ENCODE measurements at places on chromosomes 3 and 15.

DNA sequence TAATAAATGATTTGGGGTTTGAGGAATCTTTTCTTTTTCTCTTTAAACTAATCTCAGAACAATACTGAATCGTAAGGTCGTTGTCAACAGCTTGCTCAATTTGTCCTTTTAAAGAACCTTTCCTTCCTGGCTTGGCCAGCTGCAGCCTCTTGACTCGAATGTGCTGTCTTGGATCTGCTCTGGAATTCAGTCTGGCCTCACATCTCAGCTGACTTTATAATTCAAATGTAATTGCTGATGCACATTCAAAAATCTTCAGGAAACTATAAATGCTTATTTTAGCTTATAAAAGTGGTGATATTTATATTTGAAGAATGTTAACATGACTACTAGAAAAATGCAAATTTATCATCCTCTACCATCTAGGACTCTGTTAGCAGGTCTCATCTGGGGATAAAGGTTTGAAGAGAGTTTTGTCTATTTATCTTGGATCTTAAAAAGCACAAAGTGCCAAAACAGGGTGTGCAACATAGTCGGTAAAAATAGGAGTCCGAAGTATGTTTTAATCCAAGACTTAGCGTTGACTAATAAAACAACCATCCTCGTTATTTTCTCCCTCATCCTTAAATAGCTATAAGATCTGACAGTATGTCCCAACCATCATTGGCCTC, 1035.2 kb downstream of the MCTP2 start:
- no peak for DNase-seq

GRCh38 chr3:18660059-18660458, 234.9 kb upstream of the SATB1 start:
- DNase-seq: no peak

- DNase-seq: no peak
Measured at GRCh38 chr3:112814266-112814665, 32.4 kb downstream of the CD200R1L start.

GRCh38 chr3:59380146-59380545, 330.3 kb upstream of the CFAP20DC start:
- DNase-seq: no peak

DNA sequence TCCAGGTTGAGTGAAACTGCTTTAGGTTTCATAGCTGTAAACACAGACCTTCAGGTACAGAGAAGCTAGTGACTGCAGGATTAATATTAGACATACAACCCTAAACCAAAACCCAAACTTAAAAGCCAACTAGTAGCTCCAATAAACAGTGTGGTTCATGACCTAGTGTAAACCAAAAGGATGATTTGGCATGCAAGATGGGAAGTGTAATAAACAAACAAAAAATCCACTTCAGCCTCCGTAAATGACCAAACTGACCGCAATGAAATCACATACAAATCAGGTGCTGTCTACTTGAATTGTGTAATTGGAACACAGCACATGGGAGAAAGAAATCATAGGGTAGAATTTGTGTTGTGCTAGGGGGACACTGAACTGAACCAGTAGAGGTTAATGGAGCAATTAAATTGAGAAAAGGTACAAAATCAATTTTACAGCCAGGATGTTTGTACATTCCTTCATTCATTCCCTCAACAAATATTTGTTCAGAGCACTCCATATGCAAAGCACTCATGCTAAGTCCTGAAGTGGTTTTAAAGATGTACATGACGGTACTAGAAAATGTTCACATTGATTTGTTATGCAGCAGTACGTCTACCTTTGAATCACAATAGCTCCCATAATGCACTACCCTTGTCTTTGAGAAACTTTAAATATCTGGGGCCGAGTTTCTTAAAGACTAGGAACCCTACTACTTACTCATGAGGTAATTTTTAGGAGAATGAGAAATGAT, 21.4 kb upstream of the CHST2 start:
- DNase-seq: no peak

GRCh38 chr3:38255627-38256026, 10.0 kb upstream of the SLC22A13 start:
- no peak for DNase-seq

GRCh38 chr3:155978324-155978723, 107.9 kb downstream of the GMPS start:
- no peak for DNase-seq

GRCh38 chr3:141407047-141407446, 38.7 kb downstream of the ZBTB38 start:
- no peak for DNase-seq

DNA sequence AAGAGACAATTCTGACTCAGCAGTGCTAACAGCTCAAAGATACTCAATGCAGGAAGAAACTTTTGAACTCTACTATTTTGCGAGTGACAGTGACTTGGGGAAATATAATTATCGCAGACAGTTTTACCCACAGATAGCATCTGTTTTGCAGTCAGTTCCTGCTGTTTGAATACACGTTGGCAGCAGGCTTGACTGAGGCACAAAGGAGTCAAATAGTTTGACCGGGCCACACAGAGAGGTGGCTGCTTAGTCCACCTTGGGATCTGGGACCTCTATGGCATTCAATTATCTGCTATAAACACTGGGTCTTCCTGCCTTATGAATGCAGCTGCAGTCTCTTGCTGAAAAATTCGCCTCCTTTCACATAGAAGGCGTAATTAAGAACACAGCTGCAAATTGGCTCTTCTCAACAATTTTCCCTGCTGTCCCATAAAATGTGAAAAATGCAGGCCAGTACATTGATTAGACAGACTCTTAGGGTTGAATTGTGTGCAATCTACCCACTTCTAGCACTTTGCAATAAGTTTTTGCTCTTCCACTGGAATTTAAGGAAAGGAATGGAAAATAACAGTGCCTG, 56.5 kb downstream of the OTOL1 start:
- no peak for DNase-seq

GRCh38 chr3:147162743-147163142, 243.6 kb downstream of the ZIC4 start:
- no peak for DNase-seq

DNA sequence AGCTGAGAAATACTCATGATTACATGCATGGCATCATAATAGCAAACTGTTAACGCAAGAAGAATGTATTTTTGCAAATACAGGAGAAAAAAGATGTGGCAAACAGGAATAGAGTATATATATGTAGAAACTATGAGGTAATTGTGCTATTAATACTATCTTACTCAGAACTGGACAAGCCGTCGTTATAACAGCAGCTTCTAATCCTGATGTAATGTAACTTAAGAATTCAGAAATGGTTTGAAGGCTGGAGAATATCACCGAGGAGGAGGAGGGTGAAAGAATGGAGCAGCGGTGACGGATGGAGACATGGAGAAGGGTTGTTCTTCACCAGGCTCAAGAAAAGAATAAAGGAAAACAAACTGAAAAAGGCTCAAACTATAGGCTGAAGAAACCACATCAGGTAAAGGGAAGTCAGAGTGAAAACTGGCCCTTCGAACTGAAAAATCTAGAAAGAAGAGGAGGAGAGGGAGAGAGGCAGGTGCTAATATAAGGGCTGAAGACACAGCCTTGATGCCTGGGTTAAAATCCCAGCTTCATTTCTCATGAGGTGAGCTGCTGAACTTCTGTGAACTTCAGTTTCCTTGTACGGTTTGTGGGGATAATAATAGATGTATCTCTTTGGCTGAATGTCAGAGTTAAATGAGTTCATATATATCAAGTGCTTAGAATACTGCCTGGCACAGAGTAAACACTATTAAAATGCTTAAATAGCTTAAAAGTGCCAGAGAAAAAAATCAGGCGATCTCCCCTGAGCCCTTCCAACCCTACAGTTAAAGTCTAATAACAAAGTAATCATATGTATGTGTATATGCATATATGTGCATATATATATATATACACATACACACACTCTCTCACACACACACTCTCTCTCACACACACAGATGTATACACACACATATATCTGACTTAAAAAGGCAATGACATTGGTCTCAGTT, 43.9 kb downstream of the GOLIM4 start:
- DNase-seq: no peak

DNA sequence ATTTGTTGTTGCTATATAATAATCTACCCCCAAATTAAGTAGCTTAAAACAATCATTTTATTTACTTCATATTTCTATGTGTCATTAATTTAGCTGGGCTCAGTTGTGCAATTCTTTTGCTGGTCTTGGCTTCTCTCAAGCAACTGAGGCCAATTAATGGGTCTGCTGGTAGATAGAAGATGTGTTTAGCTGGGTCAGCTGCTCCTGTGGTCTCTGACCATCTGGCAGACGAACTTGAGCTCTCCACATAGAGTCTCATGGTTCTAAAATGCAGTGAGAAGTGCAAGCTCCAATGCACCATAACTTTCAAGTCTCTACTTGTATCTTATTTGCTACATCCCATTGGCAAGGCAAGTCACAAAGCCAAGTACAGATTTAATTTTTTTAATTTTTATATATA, 515.6 kb downstream of the ZIC1 start:
- no peak for DNase-seq

GRCh38 chr3:62097121-62097520, 276.2 kb downstream of the FEZF2 start:
- DNase-seq: no peak

- DNase-seq: no peak
Measured at GRCh38 chr15:71735385-71735757, 75.0 kb upstream of the NR2E3 start.

- DNase-seq: no peak
Measured at GRCh38 chr15:97875025-97875512, 85.4 kb upstream of the ARRDC4 start.

DNA sequence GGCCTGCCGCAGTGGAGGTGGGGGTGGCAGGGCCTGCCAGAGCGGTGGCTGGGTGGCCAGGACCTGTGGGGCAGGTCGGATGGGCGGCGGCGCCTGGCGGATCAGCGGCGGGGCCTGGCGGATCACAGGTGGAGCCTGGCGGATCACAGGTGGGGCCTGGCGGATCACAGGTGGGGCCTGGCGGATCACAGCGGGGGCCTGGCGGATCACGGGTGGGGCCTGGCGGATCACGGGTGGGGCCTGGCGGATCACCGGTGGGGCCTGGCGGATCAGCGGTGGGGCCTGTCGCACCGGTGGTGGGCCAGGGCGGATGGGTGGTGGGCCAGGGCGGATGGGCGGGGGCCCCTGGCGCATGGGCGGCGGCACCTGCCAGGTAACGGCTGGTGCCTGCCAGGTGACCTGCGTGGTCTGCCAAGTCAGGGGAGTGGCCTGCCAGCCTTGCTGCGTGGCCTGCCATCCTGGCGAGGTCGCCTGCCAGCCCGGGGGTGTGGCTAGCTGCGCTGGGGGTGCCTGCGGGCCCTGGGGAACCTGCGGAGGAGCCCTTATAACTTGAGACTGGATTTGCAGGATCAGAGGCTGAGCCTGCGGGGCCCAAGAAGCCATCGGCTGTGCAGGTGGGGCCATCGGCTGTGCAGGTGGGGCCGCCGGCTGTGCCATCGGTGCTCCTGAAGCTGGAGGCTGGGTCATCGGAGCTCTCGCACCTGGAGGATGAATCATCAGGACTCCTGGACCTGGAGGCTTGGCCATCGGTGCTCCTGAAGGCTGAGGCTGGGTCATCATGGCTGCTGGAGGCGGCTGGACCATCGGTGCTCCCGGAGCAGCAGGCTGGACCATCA, 1.3 kb downstream of the MAGEL2 start:
- no peak for DNase-seq

DNA sequence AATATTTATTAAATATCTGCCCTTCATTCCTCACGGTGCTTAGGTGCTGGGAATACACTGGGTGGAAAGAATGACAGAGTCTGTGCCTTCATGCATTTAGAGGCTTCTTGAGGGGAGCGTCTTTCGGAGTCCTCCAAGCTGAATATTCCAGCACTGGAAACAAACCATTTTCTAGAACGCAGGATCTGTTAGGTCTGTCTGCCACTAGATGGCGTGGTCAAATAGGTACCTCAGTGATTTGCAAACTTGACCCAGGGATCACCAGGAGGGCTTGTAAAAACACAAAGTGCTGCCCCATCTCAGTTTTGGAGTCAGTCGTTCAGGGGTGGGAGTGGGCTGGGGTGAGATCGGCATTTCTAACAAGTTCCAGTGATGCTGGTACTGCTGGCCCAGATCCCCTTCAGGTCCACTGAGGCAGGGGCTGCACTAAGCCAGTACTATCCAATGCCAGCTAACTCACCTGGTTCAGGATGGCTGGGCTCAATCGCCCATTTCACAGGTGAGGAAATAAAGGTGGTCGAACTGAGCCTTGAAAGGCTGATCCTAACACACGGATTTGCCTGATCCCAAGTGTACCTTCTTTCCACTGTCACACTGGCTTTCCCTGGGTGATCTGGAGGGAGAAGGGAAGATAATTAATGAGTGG, 14.8 kb downstream of the ARNT2 start:
- DNase-seq: no peak

- DNase-seq: no peak
Measured at GRCh38 chr15:40407330-40407990, 1.9 kb downstream of the IVD start.

- no peak for DNase-seq
Measured at GRCh38 chr15:74884428-74885223, 5.2 kb upstream of the MPI start.

GRCh38 chr15:76863123-76863522, 42.0 kb downstream of the SCAPER start:
- DNase-seq: no peak

DNA sequence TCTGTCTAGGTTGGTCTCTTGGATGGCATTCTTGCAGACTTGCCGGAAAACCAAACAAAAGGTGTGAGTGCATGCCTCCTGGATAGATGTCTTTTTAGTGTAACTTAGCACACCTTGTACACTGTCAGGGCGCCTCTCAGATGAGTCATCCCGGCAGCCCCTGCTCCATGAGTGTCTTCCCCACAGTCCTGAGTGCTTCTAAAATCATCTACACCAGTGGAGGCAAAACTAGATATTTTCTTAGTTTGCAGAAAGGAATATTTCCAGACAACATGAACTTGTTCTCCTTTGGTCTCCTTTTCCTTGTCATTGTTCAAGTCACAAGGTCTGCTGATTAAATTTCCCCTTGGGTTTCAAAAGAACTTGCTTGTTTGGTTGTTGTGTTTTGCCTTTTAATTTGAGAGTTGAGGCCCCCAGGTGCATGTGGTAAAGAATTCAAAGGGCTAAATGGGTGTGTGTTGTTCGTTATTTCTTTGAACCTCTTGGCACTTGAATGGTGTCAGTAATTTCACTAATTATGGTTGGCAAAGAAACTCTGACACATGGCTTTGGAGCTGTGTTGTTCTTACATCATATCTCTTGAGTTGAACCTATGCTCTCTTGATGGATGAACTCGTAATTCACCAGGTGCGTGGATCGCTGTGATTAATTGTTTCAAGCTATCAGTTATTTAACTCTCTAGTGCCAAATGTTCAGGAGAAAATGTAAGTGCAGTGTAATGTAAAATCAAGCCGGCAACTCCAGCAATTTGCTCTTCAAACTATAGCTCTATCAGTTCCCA, 98.2 kb downstream of the IGF1R start:
- no peak for DNase-seq
